ENCODE measurements at places on chromosomes 5 and 9.

- DNase-seq: no peak
Observed at GRCh38 chr5:82384034-82384750, 106.0 kb upstream of the RPS23 start.

- DNase-seq: no peak
Observed at GRCh38 chr5:22842574-22842973, 10.6 kb downstream of the CDH12 start.

DNA sequence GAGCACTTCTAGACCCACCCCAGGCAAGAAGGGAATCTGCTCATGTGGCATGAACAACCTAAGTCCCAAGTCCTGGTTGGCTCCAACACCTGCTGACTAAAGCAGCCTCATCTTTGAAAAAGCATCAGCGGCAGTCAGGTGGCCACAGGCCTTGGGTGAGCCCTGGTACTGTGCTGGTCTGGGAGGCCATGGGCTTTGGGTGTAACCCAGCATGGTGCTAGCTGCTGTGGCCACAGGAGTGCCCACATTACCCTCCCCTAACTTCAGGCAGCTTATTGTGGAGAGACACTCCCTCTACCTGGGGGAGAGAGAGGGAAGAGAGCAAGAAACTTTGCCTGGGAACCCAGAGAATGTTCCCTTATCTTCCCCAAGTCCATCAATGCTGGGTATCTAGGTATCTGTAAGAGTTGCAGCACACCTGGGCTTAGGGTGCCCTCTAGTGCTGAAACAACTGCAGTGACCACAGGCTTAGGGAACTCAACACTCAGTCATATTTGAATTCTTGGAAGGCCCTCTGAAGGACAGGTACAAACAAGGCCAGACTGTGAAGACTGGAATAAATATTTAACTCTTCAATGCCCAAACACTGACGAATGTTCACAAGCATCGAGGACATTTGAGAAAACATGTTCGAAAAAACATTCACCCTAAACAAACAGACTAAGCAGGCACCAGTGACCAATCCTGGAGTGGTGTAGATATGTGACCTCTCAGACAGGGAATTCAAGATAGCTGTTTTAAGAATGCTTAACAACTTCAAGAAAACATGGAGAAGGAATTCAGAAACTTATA lies 69.9 kb upstream of the OR2K2 start:
- DNase-seq: no peak

DNA sequence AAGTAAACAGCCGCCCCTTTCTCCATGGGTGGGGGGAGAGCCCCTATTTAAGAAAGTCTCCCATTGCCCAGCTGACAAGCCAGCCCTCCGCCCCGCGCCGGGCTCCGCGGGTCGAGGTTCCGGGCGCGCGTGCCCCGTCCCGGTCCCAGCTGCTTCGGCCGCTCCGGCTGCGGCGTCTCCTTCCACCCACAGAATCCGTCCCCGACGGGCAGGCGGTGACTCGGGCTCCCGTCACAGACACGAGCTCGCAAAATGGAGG lies 223 bp downstream of the NR3C1 start:
- no peak for DNase-seq

GRCh38 chr5:124596595-124597421 lies 149.6 kb downstream of the ZNF608 start:
- DNase-seq: no peak

GRCh38 chr5:52738095-52738506 lies 49.6 kb upstream of the ITGA1 start:
- DNase-seq: no peak

GRCh38 chr9:131405428-131405827 lies 11.5 kb downstream of the PRRC2B start:
- DNase-seq: peak; percentile 71

- no peak for DNase-seq
Observed at GRCh38 chr9:5817862-5818261, 15.1 kb downstream of the ERMP1 start.

GRCh38 chr5:32231241-32231640 lies 57.1 kb upstream of the GOLPH3 start:
- DNase-seq: no peak

- DNase-seq: no peak
Observed at GRCh38 chr5:153209016-153209415, 281.5 kb upstream of the GRIA1 start.

GRCh38 chr5:113598926-113599325 lies 85.4 kb downstream of the YTHDC2 start:
- DNase-seq: no peak

DNA sequence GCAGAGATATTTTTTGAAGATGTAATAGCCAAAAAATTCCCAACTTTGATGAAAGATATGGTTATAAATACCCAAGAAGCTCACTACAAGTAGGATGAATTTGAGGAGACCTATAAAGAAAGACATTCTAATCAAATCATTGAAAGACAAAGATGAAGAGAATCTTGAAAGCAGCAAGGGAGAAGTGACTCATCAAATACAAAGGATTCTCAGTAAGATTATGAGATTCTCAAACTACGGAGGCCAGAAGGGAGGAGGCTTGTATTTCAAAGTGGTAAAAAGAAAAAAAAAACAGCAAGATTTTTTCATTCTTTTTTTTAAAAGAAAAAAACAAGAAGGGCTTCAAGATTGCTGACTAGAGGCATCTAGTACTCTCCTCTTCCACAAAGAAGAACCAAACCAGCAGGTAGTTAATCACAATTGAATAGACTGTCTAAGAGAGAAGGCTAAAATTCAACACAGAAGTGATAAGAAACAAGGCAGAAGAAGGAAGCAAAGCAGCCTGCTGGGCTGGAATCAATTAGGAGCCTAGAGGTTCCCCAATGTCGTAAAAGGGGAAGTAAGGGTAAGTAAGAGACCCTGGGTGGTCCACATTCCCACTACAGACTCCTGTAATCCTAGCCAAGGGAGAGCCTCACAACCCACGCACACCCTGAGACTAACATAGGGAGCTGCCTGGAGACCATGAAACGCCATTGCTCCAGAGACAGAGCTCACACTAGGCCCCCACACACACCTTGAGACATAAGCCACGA lies 59.1 kb upstream of the NIPAL4 start:
- no peak for DNase-seq

GRCh38 chr5:126686451-126687126 lies 85.8 kb downstream of the PHAX start:
- DNase-seq: no peak

- DNase-seq: no peak
Observed at GRCh38 chr9:1427875-1428274, 377.7 kb downstream of the DMRT2 start.

- no peak for DNase-seq
Observed at GRCh38 chr9:98101868-98102273, 17.2 kb downstream of the TRIM14 start.

DNA sequence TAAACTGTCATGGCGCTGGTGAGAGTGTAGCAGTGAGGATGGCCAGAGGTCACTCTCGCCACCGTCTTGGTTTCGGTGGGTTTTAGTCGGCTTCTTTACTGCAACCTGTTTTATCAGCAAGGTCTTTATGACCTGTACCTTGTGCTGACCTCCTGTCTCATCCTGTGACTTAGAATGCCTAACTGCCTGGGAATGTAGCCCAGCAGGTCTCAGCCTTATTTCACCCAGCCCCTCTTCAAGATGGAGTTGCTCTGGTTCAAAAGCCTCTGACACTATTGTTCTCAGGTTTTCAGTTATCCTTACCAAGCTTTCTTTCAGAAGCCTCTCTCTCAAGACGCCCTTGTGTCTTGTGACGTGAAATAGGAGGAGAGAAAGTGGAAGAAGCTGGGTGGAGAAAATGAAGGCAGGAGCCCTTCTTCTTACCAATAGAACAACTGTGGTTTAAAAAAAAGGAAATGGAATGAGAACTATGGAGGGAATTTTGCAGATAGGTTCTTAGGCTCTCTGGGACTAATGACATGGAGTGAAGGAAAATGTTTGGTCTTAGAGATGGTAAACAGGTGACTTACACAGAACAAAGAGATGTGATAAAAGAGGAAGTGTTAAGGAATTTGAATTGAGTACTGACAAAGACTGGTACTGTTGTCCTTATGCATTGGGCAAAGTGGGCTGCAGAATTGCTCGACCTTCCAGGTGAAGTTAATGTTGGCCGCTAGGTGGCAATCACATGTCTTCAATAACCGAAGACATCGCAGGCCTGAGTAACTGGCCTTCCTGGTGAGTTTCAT lies 133.3 kb upstream of the RAI14 start:
- peak; percentile 75 for DNase-seq

DNA sequence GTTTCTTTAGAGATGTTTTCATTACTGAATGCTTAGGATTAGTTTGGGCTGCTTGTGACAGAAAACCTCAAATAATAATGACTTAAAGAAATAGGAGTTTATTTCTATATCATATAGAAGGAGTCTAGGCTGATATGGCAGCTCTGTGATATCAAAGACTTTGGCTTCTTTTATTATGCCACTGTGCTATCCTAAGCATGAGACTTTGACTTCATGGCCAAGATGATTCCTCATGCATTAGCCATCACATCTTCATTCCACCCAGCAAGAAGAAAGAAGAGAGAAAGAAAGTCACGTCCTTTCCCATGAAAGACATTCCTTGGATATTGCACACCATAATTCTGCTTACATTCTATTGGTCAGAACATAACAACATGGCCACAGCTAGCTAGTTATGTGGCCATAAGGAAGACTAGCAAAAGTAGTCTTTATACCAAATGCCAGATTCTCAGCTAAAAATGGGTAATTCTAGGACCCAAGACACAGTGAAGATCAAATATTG lies 76.2 kb downstream of the DAPK1 start:
- DNase-seq: no peak

DNA sequence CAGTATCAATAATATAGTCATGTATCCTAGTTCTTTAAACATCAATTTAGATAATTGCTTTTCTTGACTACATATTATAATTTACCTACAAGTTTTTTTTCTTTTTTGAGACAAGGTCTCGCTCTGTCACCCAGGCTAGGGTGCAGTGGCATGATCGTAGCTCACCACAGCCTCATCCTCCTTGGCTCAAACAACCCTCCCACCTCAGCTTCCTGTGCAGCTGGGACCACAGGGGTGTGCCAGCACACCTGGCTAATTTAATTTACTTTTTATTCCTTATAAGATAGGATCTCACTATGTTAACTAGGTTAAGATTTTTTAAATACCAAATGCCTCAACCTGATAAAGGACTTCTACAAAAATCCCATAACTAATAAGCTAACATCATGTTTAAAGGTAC lies 21.1 kb downstream of the UIMC1 start:
- DNase-seq: no peak

- no peak for DNase-seq
Observed at GRCh38 chr5:5381310-5381913, 41.1 kb upstream of the ICE1 start.

- DNase-seq: no peak
Observed at GRCh38 chr5:99034336-99034735, 105.5 kb upstream of the CHD1 start.

GRCh38 chr9:92501671-92502393 lies 19.5 kb upstream of the ASPN start:
- DNase-seq: peak; percentile 47

GRCh38 chr9:8860925-8861324 lies 1061.3 kb upstream of the DMAC1 start:
- no peak for DNase-seq

GRCh38 chr9:88651682-88652633 lies 117.0 kb downstream of the NXNL2 start:
- peak; percentile 86 for DNase-seq

GRCh38 chr5:32325062-32325461 lies 12.3 kb upstream of the MTMR12 start:
- no peak for DNase-seq

GRCh38 chr5:36696059-36696673 lies 89.8 kb downstream of the SLC1A3 start:
- DNase-seq: peak; percentile 59

DNA sequence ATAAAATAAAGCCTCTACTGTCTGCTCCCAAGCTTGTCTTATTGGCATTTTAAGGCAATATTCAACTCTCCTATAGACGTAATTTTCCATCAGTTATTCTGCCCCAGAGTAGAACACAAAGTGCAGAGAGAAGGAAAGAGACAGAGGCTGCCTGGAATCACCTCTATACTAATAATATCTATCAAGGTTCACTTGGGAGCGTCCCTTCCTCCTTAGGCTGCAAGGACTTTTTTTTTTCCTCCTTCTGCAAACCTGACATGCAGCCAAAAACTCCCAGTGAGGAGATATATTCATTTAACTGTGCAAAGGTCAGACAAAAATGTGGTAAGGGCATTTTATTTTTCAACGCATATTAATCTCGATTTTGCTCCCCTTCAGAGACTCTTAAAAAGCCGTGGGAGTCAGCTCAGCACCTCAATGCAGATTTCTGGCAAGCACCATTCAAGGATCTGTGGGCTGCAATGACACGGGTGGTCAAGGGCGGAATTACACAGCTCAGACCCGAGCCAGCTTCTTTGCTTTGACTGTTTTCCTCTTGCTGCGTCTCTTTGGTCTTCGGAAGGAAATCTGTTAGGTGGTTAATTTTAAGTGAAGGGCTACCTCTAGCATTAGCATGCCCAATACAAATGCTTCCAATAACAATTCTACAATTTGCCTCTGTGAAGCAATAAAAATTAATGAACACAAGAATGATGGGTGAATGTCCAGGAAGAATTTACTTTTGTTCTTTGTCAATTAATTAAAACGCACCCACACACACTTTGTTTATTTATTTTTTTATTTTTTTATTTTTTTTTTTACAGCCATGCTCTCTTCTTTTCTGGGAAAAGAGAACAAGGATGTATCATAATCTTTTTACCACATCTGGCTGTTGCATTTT lies 587.7 kb upstream of the GRAMD2B start:
- DNase-seq: peak; percentile 38

GRCh38 chr9:23382418-23382817 lies 443.6 kb downstream of the ELAVL2 start:
- DNase-seq: no peak

- DNase-seq: no peak
Observed at GRCh38 chr5:168743617-168744016, 164.4 kb upstream of the PANK3 start.

- no peak for DNase-seq
Observed at GRCh38 chr9:32405506-32405905, 21.1 kb downstream of the ACO1 start.

DNA sequence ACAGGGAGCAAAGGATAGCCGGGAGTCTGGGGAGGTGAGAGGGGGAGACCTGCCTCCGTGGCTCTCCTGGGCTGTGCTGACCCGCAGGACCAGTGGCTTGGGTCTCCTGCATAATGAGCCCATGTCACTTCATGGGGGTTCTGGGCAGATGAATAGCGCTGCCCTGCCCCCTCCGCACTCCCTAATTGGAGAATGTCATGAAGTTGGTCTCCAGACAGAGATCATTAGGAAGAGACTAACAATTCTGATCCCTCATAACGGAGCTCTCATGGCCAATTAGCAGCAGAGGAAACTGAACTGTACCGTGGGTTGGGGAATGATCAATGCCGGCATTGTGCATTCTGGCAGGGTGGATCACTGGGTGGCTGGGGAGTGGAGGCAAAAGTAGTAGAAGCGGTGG lies 186.1 kb downstream of the FSTL4 start:
- no peak for DNase-seq
